ENCODE measurements at places on chromosomes 3 and 15.

DNA sequence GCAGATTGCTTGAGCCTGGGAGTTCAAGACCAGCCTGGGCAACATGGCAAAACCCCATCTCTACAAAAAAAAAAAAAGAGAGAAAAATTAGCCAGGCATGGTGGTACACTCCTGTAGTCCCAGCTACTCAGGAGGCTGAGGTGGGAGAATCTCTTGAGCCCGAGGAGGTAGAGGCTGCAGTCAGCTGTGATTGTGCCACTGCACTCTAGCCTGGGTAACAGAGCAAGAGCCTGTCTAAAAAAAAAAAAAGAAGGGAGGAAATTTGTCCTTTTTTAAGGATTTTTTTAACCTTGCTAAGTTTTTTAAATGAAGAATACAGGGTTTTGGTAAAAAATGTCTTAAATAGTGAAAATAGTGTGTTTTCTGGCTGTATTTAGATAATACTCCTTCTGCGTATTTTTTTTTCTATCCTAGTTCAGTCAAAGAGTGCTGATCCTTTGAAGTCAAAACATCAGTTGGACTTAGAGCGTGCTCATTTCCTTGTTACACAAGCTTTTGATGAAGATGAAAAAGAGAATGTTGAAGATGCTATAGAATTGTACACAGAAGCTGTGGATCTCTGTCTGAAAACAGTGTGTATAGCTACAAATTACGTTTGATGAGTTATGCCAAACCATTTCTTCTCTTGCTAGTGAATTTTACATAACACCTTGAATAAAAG, 11.1 kb downstream of the CAPN7 start:
- no peak for DNase-seq

DNA sequence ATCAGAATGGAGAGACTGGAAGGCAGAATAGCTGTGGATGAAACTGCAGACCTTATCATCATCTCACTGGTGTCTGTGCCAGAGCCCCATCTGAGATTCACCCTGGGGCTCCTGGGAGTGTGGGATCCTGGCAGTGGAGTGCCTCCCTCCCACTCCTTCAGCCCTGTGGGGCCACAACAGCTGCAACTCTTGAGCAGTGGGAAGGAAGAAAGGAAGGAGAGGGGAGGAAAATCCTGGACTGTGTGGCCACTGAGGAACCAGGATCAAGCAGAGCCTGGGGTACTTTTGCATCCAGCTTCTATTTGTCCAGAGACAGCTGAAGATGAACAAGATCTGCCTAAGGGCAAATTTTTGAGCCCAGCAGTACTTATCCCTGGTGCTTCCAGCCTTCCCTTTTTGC, 13.1 kb upstream of the ALDH1A2 start:
- no peak for DNase-seq

GRCh38 chr3:170703121-170703588, 117.3 kb upstream of the SLC7A14 start:
- no peak for DNase-seq

DNA sequence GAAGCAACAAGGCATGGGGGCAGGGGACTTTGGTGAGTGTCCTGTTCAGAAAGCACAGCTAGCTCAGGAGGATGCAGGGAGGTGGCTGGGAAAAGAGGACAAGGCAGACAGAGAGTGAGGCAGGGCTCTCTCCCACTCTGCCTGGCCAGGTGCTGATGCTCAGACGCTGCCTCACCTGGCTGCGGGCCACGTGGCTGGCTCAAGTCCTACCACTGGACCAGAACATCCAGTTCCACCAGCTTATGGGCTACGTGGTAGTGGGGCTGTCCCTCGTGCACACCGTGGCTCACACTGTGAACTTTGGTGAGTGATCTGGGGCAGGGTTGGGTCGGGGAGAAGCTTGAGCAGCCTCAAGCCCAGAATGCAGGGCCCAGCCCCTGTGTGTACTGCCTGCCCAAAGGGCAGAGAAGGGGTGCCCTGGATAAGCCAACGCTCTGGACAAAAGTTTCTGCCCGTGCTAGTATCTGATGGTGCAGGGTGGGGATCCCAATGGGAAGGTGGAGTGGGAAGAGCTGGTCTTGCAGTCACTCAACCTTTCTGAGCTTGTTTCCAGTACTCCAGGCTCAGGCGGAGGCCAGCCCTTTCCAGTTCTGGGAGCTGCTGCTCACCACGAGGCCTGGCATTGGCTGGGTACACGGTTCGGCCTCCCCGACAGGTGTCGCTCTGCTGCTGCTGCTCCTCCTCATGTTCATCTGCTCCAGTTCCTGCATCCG, 20.9 kb downstream of the NOX5 start:
- no peak for DNase-seq

GRCh38 chr3:78580681-78581080, 1187.1 kb downstream of the ROBO1 start:
- DNase-seq = no peak

DNA sequence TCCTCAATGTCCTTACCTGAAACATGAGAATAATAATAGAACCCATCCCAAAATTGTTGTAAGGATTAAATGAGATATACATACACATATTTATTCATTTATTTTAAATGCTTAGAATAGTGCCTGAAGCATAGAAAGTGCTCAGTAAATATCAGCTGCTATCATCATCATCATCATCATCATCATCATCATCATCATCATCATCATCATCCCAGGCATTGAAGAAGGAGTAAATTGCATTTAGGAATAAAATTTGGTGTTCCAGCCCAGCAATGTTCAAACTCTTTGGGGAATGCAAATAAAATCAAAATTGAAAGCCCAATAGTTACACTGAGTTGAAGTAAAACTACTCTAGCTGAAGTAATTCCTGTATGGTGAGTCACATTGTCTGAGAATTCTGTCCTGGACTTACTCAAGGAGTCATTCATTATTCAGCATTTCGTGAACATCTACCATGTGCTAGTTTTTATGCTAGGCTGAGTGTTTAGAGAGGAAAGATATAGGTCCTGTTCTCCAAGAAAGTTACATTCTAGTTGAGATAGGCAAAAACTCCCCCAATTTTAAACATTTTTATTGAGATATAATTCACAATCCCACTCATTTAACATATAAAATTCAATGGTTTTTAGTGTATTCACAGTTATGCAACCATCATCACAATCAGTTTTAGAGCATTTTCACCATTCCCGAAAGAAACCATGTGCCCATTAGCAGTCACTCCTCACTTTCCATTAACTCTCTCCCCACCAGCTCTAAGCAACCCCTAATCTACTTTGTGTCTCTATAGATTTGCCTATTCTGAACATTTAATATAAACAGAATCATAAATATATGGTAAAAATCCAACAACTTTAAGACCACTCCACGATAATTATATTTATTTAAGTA, 107.2 kb downstream of the FRMD5 start:
- no peak for DNase-seq

- no peak for DNase-seq
Measured at GRCh38 chr3:38210141-38210757, 44.9 kb downstream of the OXSR1 start.

DNA sequence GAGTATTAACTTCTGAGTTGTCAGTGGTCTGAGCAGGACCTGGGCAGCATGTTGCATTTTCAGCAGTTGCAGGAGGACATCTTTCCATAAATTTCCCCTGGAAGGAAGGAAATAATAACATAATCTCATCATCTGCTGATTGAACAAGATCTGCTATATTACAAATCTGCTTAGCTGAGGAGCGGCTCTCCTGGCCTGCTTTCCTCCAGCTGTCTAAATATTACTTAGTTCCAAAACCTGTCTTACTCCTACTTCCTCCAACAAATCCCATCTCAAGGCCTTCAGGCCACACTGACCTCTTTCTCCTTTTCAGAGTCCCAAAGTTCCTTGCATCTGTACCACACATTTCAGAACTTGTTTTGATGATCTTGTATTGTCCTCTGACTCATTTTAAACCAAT, 364.4 kb upstream of the MCTP2 start:
- DNase-seq = no peak

- no peak for DNase-seq
Measured at GRCh38 chr3:63521657-63522056, 130.8 kb upstream of the SNTN start.

DNA sequence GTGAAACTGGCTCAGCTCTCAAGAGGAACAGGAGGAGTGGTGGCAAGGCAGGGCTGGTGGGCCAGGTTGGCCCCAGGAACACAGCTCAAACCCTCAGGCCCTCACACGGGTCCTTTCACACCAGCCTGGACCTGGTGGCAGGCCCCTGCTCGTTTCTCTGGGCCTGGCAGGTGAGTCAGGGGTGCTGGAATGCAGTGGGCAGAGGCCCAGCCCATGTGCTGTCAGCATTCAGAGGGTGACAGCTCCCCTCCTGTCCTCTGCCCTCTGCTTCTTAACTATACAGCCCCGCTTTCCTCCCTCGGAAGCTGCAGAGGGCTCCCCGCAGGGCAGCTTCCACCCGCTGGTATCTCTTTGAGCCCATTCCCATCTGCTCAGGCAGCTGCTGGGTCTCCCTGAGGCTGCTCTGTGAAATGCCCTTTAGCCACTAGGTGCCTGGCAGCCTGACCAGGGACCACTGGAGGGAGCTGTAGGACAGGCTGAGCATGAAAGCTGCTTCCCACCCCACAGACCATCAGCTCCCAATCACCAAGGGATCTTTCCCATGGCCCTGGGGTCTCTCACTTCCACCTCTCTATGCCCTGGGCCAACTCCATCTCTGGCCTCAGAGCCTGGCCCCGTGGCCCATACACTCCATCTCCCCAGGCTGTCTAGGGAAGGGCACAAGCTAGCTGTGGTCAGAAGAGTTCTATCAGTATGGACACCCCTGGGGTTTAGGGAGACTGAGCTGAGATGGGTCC, 24.8 kb downstream of the SHF start:
- DNase-seq = peak; percentile 61

GRCh38 chr3:89372456-89372855, 265.0 kb downstream of the EPHA3 start:
- no peak for DNase-seq

GRCh38 chr3:53191836-53192480, 30.9 kb downstream of the PRKCD start:
- DNase-seq = no peak

GRCh38 chr15:35293353-35294130, 208.4 kb upstream of the NANOGP8 start:
- DNase-seq = no peak

DNA sequence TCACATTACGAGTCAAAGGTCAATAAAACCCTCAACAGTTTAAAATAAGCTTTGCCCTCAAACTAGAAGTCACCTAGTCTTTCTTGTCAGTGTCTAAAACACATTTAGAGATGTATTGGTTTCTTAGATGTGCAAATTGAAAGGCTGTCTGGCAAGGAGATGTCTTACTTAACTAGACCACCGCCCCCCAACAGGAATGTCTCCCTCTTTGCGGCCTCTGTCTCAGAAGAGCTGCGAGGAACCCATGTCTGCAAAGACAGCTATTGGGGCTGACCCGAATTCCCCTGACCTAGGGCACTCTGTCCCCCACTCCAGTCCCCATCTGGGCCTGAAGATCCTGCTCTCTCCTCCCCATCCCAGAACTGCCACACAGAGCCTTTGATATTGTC, 46.3 kb downstream of the ZIC4 start:
- DNase-seq = no peak

DNA sequence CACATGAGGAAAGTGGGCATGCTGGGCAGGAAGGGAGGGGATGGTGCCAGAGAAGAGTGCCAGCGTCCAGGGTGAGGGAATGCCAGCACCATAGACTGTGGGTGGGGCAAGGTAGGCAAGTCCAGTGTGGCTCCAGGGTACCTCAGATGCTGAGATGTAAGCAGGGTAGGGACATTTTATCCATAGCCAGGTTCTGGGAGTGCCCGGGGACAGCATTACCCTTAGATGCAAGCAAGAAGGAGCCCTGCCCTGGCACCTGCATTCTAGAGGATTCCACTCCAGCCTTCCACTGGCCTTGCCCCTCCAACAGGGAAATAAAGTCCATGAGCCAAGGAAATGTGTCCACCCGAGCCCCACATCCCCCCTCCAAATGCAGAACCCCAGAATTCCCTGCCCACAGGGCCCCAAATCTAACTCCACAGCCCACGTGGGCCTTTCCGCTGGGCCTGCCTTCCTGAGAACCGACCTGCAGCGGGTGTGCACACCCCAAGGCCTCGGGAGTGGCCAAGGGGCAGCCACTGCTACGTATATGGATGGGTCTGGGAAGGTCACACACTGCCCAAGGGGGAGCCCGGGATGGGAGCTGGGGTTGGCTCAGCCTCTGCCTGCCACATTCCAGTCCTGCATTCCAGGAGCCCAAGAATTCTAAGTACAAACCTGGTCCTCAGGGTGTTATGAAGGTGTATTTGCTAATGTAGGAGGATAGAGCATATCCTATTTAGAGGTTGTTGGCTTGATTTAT, 20.3 kb upstream of the CYP11A1 start:
- DNase-seq = no peak

DNA sequence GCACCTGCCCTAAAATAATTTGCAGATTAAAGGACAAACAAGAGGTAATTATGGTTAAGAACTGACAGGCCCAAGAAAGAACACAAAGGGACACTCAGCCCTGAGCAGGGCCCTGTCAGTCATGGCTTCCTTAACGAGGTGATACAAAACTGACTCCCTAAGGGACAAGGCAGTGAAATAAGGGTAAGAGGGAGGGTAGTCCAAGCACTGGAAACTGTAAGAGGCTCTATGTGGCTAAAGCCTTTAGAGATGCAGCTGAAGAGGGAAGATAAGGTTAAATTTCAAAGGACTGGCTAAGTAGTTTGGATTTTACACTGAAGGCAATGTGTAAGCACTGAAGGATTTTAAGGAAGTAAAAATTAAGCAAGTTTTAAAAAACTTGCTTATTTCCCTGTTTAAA, 3.9 kb downstream of the ATR start:
- peak; percentile 74 for DNase-seq

DNA sequence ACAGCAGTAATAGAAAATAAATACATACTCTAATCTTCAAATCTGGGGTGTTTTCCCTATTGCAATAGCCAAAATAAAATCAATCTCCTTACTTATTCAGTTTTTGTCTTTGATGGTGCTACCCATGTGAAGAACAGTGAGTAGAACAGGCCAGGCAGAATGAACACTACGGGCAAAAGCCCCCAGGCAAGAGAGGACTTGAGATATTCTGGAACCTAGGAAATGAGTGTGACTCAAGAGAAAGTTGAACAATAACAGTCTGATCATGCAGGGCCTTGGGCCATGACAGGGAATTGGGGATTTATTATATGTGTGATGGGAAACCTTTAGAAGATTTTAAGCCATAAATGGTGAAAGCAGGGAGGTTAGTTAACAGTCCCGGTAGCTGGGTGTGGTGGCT, 14.0 kb upstream of the DUT start:
- no peak for DNase-seq

DNA sequence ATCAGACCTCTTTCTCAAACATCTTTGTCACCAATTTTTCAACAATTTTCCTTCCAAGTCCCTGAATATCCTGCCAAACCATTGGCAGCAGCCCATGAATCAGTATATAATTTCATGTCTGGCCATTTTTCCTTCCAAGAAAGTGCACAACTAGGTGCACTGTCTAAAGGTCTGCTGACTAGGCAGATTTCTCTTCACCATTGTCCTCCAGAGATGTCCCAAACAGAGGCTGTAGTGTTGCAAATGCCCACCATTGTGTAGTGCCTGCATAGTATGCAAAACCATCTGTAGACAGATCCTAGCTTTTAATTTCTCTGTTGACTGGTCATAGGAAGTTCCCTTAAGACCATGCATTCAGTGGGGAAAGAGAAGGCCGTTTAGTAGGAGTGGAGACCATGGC, 25.0 kb upstream of the GOLGA6L2 start:
- no peak for DNase-seq

Data from NCI-H1436 (cell line).